HCEC 1CT (cell line): ENCODE measurements at places on chromosomes 13 and 19.

- DNase-seq, result no peak
Measured at GRCh38 chr13:27923794-27924528, 4.2 kb downstream of the PDX1 start.

DNA sequence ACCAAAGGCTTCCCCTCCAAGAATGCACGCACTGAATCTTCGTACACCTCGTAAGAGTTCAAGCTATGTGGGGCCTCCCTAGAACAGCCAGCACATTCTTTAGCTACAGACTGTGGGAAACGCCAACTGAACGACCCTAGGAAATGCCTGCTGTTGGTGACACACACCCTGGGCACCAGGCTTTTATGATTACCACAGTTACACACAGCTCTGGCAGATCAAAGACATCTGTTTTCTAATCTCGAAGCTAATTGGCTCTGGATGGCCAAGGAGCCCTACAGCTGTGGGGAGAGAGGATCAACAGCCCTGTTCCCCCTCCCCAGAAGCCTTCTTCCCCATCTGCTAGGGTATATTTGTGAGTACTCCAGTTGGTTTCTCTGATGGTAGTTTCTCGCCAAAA is 123.0 kb downstream of the COL4A1 start:
- DNase-seq, result no peak

GRCh38 chr13:30857018-30857417 is 49.1 kb upstream of the MEDAG start:
- DNase-seq, result no peak

GRCh38 chr13:100658363-100658762 is 16.2 kb downstream of the TMTC4 start:
- no peak for DNase-seq

GRCh38 chr19:29410601-29411000 is 115.2 kb upstream of the VSTM2B start:
- DNase-seq, result no peak
